ENCODE measurements at places on chromosomes 5 and 9.

DNA sequence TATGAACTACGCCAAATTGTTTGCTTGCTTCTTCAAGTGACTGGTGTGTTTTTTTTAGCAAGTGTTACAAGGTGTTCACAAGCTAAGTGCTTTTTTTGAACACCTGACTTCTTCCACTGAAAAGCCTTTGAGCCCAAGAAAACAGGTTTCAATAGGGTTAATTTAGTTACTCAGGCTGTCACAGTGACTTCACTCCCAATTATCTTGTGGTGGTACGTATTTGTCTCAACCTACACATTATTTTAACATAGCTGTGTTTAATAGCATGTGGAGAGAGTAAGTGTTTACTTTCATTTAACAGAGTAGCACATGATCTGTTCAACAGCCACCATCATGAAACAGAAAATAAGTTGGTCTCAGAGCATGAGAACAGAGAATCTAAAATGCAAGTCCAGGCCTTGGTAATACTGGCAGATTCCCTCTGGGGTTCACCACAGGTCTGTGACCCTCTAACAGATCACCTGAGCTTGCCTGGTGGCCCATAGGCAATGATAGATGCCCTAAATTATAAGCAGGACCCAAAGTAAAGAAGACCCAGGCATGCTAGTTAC lies 267.7 kb upstream of the SMARCA2 start:
- no peak for DNase-seq

GRCh38 chr5:131637694-131638093 lies 2.7 kb upstream of the RAPGEF6 start:
- DNase-seq = no peak

- DNase-seq = no peak
Measured at GRCh38 chr5:75481024-75481423, 30.4 kb downstream of the CERT1 start.

- no peak for DNase-seq
Measured at GRCh38 chr5:35337340-35338156, 107.3 kb upstream of the PRLR start.

- DNase-seq = no peak
Measured at GRCh38 chr9:135245482-135246247, 158.2 kb downstream of the OLFM1 start.

- no peak for DNase-seq
Measured at GRCh38 chr5:175235251-175235960, 208.6 kb downstream of the DRD1 start.

GRCh38 chr5:62306323-62306895 lies 403 bp downstream of the KIF2A start:
- no peak for DNase-seq

DNA sequence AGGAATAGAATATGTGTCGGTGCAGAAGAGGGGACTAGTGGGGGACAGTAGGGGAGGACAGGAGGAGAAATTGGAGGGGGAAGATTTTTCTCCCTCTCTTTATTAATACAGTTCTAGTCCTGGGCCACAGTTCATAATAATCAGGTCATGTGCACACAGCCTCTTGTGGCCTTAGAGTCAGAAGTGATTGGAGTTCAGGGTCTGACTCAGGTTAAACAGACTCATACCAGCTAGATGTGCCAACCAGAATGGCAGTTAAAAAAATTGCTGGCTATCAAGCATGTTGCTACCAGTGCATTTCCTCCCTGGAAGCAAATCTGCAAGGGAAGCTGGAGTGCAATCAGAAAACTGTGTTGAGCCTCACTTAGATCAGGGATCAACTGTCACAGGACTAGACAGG lies 132.7 kb upstream of the MAP1B start:
- DNase-seq = no peak

DNA sequence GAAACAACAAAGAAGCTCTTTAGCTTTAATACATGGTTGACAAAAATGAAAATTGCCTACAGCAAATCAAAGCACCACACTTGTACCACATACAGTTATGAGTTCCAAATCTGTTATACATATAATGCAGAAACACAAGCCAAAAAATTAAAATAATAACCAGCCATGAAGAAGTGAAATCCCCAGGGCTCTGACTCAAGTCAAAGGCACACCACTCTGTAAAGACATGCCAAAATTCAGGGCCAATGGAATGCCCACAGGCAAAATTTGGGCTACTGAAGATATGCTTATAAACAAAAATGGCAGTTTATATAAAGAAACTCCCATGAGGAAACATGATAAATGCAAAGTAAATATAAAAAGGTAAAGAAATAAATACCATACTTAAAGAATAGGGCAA lies 29.0 kb downstream of the THBS4 start:
- DNase-seq = no peak

- no peak for DNase-seq
Measured at GRCh38 chr9:113219969-113220368, 1.1 kb downstream of the FKBP15 start.
